Ovary (tissue), 10 donors: ENCODE measurements at places on chromosomes 7 and 10. TPM values are rescaled to one million over a fixed set of nuclear protein-coding genes. Genes with fewer than 3 reads are reported as not detected.

The TUBAL3 gene
- not detected for total RNA-seq

The KLF6 gene
- total RNA-seq = 85.7 TPM

The ITGB8 gene
- 6.8 TPM for total RNA-seq

The NEBL gene
- 4.8 TPM for total RNA-seq

The C10orf62 gene
- not detected for total RNA-seq

The TRIL gene
- 2.5 TPM for total RNA-seq

The SEPHS1 gene
- total RNA-seq = 55.5 TPM

The GALNT17 gene
- 90.1 TPM for total RNA-seq

The PLA2G12B gene
- not detected for total RNA-seq

The GRM3 gene
- not detected for total RNA-seq

The LGI1 gene
- not detected for total RNA-seq

The ABLIM1 gene
- 505 TPM for total RNA-seq

The ARHGAP22 gene
- total RNA-seq = 14.3 TPM

The VWDE gene
- total RNA-seq = 0.55 TPM

The AKR1C1 gene
- total RNA-seq = 11.4 TPM

The WDFY4 gene
- 1.5 TPM for total RNA-seq

The INMT gene
- total RNA-seq = 0.99 TPM

The CHAT gene
- total RNA-seq = not detected

The KIFBP gene
- 25.4 TPM for total RNA-seq

The VPS37D gene
- total RNA-seq = 5.9 TPM

The OR2A7 gene
- total RNA-seq = 4.1 TPM

The IGFBP1 gene
- total RNA-seq = 3.9 TPM

The IDE gene
- 31.6 TPM for total RNA-seq

The PNLIPRP2 gene
- total RNA-seq = 0.23 TPM

The MSS51 gene
- total RNA-seq = 2.0 TPM

The PRLHR gene
- not detected for total RNA-seq

The PHF14 gene
- 37.8 TPM for total RNA-seq

The TEX36 gene
- not detected for total RNA-seq

The PLEKHS1 gene
- total RNA-seq = 0.15 TPM

The ELOVL3 gene
- total RNA-seq = not detected

The CARD11 gene
- 1.9 TPM for total RNA-seq

The GDF10 gene
- not detected for total RNA-seq

The PILRA gene
- total RNA-seq = 3.3 TPM

The CNPY1 gene
- total RNA-seq = not detected
